NCI-H187 (cell line): ENCODE measurements at places on chromosomes 4 and X.

DNA sequence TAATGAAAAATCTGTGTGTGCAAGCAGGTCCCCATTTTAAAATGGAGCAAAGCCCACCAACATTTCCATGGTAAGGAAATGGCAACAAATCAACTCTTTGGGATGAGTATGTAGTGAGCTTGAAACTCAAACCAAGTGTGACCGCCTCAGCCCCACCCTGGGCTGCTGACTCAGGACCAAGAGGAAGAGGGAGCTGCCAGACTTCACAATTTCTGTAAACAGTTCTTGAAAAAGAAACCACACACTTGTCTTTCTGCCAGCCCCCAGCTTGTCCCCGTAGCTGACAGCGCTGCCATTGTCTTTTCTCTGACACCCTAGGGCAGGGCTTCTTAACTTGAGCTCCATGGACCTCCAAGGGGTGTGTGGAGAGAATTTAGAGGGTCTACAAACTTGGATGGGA is 10.3 kb downstream of the RTL5 start:
- DNase-seq = no peak

DNA sequence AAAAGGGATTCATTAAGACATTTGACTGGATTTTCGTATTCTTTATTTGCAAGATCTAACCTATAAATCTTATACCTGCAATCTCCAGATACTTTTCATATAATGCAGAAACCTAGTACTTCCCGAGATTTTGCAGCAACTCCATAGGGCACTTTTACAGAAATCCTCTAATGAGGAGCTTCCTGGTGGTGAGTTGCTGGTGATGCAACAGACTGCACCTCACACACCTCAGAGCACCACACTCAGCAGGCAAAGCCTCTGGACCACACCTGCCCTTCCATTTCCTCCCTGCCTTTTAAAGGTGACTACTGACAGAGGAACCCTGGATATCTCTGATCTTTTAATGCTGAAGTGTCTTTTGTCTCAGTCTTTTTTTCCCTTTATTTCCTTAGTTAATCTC is 289.4 kb downstream of the TRAM1L1 start:
- no peak for DNase-seq

- no peak for DNase-seq
These were observed 2.5 kb downstream of the GALNT7 start for GRCh38 chr4:173171098-173171497.

DNA sequence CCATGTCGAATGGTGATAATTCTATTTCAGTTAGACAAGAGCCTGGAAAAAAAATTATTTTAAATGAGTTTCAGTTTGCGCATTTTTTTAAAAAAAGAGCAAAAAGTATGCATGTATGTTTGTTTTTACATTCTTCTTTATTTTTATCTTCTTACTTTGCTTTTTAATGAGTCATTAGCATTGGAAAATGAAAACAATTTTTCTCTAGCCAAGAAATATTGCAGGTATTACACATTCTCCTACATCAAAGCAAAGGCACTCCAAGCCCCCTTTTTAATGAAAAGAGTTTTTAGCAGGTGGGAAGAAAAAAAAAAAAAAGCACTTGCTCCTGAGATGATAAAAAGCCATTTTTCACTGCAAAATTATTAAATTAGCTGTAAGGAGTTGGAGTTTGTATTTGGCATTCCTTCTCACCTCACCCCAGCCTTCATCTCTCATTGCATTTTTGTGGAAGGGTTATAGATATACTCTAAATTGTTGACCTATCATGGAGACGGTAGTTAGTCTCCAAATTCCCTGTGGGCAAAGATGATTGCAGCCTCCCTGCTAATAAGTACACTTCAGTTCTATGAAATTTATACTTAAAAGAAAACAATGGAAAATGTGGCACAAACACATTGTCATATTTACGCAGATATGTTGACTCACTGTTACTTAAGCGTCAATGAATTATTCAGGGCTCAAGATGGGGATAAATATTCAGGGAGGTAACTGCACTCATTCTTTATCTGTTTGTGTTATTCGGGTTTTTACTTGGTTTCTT is 43.8 kb downstream of the PALLD start:
- DNase-seq = no peak

GRCh38 chr4:182225257-182225852 is 17.8 kb upstream of the TENM3 start:
- no peak for DNase-seq

DNA sequence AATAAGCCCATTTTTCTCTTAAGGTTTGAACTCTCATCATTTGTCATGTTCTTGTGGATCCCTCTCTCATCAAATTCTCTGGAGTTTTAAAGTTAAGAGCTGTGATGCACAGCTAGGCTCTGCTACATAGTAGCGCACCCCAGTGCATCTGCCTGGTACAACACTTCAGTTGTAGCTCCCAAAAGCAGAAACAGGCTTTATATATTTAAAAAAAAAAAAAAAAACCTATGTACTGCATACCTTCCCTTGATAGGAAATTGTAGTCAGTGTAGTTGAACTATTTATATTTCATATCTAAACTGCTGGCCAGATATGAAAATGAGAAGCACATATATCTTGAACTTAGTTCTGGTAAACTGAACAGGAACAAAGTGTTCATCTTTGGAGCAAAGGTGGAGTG is 131.4 kb downstream of the KLHL13 start:
- DNase-seq = no peak

DNA sequence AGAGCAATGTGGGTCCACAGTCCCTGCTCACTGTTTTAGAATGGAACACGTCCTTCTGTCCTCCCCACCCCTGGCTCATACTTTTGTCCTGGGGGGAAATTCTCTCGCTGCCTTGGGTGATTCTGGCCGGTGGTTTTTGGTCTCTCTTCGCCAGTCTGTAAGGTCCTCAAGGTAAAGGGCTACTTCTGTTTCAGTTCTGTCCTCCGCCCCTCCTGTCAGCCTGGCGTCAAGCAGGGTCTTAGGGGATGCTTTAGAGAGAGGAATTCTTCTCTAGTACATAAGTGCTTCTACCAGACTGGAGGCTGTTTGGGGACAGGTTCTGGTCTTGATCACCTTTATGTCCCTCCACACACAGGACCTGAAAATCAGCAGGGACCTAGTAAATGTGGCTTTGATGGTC is 617 bp upstream of the MRFAP1L1 start:
- no peak for DNase-seq

- no peak for DNase-seq
These were observed 51.6 kb downstream of the CLCN4 start for GRCh38 chrX:10208281-10208856.

DNA sequence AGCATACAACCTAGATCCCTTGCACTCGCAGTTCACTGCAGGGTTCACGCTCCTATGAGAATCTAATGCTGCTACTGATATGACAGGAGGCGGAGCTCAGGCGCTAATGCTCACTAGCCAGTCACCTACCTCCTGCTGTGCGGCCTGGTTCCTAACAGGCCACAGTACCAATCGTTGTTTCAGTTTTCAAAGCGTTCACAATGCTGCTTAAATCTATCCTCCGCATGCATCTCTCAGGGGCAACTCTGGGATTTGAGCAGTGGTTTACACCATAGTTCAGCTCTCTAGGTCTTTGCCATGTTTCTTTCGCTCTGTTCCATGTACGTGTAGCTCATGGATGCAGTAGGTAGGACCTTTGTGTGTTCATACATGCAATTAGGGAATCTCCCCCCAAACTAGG is 47.2 kb downstream of the CLOCK start:
- DNase-seq = no peak

- DNase-seq = no peak
These were observed 141.1 kb upstream of the KIT start for GRCh38 chr4:54516556-54517215.

GRCh38 chr4:52421811-52422213 is 237.3 kb downstream of the USP46 start:
- DNase-seq = no peak

DNA sequence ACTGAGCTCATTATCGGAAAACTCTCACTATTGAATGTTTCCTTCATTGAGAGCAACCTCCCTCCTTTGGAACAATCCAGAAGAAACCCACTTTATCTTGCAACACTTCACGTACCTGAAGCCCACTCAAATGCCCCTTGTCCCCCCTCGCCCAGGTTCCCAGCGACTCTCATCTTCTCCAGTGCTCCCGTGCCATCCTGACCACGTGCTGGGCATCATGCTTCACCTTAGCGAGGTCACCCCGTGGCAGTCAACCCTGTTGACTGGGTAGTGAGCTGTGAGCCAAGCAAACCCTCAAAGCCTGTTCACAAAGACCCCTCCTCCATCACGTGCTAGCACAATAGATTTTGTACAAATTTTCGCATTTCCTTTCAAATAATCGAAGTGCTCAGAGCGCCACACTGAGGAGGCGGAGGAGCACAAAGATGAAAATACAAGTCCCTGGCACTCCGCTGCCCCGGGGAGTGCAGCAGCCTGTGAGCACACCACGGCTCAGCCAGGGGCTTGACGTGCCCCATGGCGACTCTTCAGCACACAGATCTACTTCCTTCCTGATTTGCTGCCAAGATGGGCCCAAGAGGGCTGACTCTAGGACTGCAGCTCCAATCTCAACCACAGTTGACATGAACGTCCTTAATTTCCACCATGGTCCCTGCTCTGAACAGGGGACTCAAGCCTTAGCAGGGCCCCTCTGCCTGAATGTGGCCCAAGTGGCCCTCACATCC is 15.6 kb downstream of the PDZD4 start:
- no peak for DNase-seq

GRCh38 chrX:94057385-94057784 is 383.4 kb downstream of the FAM133A start:
- DNase-seq = no peak

DNA sequence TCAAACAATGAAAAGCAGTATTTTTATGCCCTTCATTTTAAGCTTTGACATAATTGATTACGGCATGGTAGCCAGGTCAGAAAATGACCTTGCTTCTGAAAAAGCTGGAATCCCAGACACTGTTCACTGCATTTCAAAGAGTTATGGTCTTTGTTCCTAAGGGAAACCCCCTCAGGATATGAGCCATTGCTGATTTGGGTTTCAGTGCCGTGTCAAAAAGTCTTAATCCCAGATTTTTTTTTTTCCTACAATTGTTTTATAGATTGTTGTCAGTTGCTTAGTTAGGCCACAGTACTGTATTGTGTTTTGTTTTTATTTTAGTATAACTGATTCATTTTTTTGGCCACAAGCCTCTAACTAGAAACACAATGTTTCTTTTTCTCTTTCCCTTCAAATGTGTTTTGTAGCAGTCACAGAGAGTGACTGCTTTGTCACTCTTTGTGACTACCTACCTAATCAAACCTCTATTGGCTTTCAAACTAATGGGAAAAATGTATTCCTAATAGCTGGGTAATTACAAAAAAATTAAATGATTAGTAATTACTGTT is 10.3 kb downstream of the WDR44 start:
- DNase-seq = no peak

DNA sequence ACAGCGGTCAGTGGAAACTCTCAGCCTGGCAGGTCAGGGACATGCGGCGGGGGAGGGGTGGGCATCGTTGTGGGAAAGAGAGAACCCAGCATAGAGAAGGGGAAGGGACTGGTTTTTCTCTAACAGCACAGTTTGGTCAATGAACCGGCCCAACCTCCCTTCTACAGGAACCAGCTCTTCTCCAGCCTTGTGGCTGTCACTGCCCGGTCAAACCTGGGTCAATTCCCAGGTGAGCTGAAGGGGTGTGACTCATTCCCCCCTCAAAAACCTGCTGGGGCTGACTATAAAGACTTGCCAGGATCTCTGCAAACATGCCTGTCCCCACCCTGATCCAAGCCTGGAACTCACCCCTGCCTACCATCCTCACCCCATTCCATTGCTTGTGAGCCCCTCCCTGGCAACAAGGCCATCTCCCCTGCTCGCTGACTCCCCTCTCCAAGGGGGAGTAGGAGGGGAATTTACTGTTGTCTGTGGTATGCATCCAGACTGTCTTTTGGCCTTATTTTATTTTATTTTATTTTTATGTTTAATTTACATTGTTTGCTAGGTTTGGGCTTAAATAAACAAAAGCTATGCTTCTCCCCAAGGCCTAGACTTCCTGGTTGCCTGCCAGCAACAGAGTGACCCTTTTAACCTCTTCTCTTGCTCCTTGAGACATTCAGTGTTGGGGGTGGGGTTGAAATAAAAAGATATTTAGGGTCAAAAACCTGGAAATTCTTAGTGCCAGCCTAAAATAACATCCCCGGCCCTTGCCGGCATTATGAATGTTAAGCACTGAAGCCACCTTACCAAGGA is 49.6 kb downstream of the TSC22D3 start:
- DNase-seq = no peak

DNA sequence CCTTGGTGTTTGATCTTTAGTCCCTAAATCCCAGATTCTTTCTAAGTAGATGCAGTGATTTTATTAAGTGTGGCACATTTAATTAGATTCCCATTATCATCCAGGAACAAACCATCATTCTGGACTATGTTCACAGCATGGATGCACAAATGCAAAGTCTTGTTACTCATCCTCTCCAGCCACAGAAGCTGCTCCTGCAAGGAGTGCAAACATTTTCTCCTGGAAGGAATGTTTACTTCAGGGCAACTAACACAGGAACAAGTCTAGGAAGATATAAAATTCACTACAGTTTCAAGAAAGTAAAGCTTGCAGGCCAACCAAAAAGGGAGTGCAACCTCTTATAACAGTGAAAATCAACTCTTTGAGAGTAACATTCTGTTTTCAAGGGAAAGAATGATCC is 106.0 kb downstream of the IQCM start:
- no peak for DNase-seq

- DNase-seq = no peak
These were observed 1.4 kb downstream of the DDX3X start for GRCh38 chrX:41335198-41335957.

DNA sequence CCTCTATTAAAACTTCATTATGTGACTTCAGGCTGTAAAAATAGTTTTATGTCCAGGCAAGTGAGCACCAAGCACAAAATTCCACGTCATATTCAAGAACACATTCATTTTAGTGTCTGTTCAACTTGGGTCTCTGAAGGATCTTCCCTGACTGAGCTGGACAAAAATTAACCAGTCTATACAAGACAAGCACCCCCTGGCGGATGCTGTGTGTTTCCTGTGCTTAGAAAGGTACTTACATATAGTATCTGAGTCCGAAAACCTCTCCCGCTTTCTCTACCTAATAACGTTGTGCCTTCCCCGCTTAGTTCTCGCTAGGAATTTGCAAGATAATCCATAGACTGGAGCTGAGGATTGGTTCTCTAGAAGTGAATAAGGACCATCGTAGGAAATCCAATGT is 2214.5 kb upstream of the TENM3 start:
- DNase-seq = peak; percentile 0
